ENCODE measurements at places on chromosomes 7 and 10.

DNA sequence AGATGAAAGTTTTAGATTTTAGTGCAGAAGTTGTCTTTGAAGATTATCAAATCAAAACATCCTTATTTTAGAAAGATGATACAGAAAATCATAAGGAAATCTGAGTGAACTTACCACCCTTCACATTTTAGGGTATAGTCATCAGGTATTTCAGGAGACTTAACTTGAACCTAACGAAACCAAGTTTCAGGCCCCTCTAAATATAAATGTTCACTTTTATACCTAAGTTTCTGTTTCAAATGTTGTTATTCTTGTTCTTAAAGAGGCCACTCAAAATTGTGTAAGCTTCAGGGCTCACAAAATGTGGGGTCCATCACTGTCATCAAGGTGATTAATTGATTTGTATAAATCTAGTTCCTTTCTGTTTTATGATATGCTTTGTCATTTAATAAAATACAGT is 216.2 kb downstream of the KIAA1217 start:
- DNase-seq = no peak

- DNase-seq = no peak
Observed at GRCh38 chr10:113099431-113100183, 149.6 kb downstream of the TCF7L2 start.

DNA sequence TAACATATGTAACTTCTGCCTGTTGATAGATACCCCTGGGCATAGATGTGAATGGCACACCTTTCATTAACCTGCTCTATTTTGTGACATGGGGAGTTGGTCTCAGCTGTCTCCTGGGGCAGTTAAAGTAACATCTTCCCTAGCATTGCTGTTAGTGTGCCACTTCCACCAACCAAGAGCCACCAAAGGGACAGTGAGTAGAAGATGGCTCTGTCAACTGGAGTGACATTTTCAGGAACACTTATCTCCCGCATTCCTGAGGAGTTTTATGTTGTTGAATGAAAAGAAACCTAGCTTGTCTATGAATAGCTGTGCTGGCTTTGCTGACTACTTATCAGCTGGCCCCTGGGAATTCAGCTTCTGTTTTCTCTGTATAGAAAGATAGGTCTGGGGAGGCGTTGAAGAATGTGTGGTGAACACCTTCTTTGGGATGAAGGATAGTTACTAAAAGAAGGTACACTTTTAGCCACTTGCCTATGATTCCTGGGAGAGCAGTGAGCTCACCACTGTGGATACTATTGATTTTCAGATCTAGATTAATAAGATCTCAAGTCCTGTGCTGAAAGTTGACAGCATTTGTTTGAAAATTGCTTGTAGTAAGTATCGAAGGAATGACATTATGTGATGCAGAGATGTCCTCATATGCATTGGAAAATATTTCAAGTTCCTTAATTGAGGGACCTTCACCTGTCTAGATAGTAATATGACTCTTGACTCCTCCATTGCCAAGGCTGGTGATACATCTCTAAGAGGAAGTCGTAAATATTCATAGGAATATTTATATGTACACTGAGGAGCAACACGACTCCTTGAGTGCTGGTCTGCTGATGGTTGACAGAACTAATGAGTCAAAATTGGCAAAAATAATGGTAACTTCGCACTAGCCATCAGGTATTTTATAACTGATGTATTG is 7.6 kb downstream of the STARD3NL start:
- DNase-seq = no peak

- no peak for DNase-seq
Observed at GRCh38 chr10:22780474-22780885, 66.1 kb upstream of the PIP4K2A start.

GRCh38 chr7:26188957-26189541 is 11.5 kb downstream of the HNRNPA2B1 start:
- no peak for DNase-seq

- DNase-seq = no peak
Observed at GRCh38 chr10:34768972-34769330, 46.1 kb downstream of the PARD3 start.

DNA sequence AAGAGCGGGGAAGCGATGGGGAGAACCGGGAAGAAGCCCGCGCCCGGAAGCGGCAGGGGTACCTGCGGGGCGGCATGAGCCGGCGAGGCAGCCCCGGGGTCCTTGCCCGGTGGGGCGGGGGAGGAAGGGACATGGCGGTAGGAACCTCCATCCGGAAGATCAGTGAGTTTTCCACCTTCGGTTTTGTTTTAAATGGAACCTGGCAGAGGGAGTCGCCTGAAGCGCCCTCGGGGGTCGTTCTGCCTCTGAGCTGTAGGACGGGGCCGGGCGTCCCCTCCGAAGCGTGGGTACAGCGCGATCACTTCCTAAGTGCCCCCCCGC is 471 bp downstream of the PFKP start:
- DNase-seq = no peak

- DNase-seq = no peak
Observed at GRCh38 chr7:91995391-91996105, 54.9 kb downstream of the AKAP9 start.

DNA sequence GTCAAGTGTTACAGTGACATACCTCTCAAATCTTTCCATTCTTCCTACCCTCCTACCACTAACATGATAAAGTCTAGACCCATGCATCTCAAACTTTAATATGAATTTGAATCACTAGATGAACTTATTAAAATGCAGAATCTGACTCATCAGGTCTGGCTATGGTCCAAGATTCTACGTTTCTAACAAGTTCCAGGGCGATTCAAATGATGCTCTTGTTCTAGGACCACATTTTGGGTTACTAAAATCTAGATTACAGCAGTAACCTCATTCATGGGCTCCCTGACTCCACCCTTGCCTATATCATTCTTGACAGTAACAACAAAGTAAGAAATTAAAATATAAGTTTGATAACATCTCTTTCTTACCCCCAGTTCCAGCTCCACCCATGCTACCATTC is 124.8 kb upstream of the LSM8 start:
- no peak for DNase-seq

DNA sequence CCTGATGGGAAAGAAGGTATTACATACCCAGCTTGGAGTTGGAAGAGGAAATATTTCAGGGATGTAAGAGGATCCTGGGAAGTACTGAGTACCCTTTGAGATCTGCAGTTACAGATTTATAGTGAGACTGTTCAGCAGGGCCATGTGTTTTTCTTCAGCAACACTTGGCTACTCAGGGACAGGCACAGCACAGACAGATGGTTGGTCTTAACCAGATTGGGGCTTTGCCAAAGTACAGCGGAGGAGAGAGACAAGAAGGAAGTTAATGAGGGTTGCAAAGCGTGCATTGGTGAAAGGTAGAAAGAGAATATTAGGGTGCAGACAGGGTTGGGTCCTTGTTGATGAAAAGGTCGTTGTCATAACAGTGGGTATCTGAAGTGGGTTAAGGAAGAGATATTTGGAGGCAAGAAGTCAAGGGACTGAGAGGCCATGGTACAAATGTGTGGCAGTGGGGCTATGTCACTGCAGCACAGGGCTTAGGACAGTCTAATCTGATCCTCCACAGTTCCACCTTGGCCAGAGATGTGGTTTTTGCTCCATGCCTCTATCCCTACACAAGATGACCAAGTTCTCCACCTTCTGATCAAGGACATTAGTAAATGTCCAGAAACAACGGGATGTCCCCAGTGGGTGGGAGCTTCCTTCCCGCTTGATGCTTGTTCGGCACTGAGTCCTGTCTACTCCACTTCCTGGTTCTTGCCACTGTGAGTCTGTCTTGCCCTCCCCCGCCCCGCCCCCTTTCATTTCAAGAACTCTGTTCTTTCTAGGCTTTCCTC is 18.9 kb upstream of the DNAJC1 start:
- DNase-seq = peak; percentile 72

GRCh38 chr7:85821926-85822325 is 635.1 kb upstream of the SEMA3D start:
- DNase-seq = no peak

- DNase-seq = no peak
Observed at GRCh38 chr7:159027789-159028507, 116.7 kb downstream of the VIPR2 start.

DNA sequence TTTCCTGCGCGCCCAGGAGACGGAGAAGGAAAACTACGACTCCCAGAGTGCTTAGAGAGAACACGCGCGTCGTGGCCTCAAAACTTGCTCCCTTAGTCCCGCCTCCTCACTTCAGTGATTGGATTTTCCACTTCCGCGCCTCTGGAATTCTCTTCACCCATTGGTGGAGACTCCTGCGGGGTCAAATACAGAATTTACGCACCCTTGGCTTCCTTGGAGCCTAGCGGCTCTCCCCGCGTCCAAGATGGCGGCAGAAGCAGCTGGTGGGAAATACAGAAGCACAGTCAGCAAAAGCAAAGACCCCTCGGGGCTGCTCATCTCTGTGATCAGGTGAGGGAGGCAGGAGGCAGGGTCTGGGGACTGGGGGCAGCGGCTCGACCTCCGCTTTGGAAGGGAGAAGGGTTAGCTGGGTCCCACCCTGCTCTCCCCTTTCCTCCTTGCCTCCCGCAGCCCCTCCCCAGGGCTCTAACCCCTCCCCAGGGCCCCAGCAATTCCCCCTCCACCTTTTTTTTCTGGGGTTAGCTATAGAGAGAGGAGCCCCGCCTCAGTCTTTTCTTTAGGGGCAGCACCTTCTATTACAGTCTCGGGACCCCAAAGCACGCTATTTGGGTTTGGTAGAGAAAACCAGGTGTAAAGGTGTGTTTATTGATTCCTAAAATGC is at the start of gene EXOC4:
TSS of gene EXOC4 (plus strand) at position 221 of the 661 bp plus-strand sequence.
- DNase-seq = peak; percentile 86

- DNase-seq = peak; percentile 53
Observed at GRCh38 chr7:130971297-130971696, 237.3 kb upstream of the KLF14 start.

DNA sequence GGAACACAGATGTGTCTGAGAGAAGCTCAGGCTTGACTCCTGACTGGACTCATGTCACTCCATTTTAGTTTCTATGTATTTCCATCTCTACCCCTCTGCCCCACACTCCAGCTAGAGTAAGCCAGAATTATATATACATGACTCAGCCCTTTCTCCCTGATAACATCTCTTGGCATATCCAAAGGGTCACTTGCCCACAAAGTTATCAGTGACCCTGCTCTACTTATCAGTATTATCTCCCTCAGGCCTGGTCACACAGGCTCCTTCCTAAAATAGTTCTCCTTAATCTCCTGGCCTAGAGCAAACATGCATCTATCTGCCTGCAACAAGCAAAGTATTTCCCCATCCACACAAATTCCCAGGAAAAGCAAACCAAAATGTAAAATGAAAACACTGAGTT is 598.3 kb downstream of the SUGCT start:
- no peak for DNase-seq

DNA sequence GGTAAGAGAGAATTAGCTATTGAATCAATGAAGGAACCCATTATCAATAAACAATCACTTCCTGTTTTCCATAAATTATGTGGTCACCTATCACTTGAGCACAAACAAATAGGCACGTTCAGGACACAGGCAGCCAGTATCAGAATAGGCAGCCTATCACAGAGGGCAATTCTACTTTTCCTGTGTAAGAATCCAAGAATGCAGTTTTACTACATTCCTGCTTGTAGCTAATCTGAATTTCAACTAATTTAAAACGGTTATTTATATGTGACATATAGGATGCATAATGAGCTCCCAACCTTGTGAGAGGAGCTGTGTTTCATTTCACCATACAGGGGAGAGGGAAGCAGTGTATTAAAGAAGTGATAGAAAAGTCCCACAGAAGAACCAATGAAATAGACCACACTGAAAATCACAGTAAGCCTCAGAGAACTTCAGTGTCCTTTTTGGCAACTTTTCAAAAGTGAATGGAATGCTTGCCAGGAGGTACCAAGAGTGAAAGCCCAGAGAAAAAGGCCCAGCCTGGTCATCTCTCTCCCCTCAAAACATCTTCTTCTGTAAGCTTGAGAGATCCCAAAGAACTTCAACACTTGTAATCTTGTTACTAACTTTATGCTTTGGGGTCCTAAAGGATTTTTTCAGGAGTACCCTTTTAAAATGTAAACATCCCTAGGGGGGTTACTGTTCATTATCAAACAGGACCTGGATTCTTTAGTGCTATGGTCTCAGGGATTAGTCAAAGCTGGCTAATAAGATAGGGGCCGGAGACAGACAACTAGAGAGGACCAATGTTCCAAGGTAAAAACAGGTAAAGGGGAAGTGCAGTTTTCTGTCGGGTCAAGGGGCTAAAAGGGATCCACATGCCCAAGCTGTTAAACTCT is 1.3 kb downstream of the IMMP2L start:
- DNase-seq = no peak

DNA sequence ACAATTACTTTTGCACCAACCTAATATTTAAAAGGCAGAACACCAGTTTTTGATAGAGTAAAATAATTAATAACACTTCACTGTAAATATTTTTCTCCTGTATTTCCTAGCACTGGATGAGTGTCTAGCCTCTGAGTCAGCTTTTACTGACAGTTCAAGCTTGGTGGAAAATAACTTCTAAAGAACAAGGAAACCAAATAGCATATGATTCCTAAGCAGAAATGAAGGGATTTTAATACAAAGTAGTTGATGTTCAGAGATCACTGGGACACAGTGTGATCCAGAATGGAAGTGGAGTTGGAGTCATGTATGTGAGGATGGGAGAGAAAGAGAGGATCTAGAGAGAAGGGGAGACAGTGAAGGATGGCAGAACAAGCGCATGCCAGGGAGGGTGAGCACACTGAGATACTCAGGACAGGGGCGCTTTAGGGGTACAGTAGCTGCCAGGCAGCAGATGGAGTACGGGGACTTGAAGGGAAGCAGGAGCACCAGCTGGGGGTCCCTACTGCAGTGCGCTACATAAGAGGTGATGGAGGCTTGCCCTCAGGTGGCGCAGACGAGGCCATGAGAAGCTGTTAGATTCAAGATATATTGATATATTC is 117.9 kb upstream of the KLF6 start:
- DNase-seq = no peak

DNA sequence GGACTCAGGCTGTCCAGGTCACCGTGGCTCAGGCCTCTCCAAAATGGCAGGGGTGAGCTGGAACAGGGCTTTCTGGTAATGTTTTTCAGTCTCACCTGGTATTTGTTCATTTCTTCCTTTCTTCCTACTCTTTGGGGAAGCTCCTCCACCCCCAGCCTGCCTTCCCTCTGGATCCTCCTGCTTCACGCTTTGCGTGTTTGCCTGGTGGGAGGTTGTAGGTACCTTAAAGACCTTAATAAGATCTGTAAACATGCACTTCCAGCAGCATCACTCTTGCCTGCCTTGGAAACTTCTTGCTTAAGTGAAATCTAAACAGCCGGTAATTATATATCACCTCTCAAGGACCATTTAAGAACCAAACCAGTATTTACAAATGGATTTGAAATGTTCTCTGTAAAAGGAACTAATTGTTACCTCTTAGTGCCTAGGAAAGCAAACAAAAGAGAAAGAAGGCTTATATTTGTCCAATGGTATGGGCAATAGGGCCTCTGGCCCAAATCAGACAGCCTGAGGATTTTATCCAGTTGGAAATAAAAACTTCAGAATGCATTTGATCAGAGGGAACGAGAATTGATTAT is 339.9 kb downstream of the CCSER2 start:
- no peak for DNase-seq

- DNase-seq = no peak
Observed at GRCh38 chr7:44182827-44183226, 6.4 kb downstream of the GCK start.

DNA sequence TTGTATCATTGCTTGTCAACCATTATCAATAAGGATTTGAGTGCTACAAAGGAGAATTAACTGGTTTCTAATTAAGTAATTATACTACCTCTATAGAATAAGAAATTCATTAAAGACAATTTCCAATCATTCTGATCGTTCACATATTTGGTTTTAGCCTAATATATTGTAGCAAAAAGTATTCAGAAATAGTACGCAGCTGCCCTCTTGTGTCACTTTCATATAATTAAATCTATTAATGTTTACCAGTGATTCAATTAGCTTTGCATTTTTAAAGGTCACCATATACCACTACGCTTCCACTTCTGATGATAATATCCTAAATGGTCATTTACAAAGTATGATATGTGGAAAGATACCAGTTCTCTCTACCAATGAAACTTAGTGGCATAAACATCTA is 128.3 kb downstream of the NEBL start:
- DNase-seq = no peak
